NCI-H774 (cell line): ENCODE measurements at places on chromosomes 2 and 18.

DNA sequence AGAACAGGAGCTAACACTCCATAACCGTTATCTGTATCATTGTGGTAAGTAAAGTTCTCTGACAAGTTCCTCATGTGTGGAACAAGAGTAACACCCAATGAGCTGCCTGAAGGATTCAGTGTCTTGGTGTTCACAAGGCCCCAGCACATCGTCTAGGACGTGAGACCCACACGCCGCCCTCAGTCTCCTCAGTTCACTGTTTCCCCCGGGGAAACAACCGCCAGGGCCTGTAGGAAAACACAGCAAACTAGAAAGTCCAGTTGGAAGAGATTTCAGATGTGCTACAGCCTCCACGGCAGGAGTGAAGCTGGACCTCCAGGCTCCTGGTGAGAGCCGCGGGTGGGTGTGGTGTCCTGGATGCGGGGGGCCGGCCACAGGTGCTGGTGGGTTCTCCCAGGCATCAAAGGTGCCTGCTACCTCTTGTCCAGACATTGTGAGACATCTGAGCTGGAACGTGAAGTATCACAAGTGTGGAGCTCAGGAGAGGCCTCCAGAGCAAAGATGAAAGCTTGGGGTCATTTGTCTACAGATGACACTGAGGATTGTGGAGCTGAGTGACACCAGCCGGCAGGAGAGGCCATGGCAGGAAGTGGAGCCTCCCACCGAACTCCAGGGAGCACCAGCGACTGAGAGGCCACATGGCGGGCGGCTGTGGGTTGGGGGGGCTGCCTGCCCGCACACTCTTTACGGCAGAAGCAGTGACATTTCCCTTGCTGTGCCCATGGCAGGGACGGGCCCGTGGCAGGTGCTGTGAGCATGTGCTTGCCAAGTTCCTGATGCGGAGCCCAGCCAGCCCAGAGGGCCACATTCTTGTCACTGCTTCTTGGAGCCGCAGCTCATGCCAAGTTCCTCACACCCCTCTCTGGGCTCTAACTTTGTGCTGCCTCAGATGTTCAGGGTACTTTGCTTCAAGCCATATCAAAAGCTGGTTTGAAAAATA, 131.2 kb downstream of the TMEM18 start:
- no peak for DNase-seq

DNA sequence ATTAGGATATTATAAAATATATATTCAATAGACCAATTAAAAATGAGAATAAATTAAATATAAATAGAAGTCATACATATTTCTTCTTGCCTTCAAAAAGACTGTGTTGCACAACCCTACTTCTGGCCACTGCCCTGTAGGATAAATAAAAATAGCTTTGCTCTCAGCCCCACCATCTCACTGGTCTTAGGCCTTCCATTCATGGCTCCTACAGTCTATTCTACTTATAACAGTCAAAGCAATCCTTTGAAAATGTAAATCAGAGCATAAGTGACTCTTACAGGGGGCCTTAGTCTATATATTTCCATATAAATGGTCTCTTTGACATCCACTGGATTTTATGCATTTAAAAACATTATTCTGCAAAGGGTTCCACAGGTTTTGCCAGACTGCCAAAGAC, 72.9 kb downstream of the KLF7 start:
- DNase-seq: no peak

- DNase-seq: no peak
Observed at GRCh38 chr2:228549441-228550007, 368.0 kb upstream of the SPHKAP start.

- peak; percentile 47 for DNase-seq
Observed at GRCh38 chr2:23599667-23600066, 214.7 kb downstream of the KLHL29 start.

DNA sequence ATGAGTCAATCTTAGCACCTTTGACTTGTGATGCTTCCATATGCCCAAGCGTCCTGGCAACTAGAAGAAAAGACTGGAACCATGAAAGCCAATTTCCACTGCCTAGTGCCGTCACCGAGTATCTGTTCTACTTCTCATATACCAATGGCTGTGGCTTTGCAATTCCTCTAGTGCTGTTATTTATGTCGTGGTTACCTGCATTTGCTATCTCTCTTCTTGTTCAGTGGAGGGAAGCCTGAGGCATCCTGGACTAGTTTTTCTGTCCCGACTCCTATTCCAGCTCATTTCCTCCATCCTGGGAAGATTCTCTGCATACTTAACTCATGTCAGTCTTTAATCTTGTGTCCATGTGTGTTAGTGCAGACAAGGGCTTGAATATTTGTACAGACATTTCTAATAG, 117.9 kb downstream of the FEZ2 start:
- DNase-seq: no peak

- no peak for DNase-seq
Observed at GRCh38 chr2:132373391-132374135, 43.0 kb upstream of the GPR39 start.

GRCh38 chr18:46488471-46489213, 168.4 kb downstream of the LOXHD1 start:
- DNase-seq: no peak

- DNase-seq: no peak
Observed at GRCh38 chr18:79507076-79507545, 111.4 kb downstream of the NFATC1 start.

DNA sequence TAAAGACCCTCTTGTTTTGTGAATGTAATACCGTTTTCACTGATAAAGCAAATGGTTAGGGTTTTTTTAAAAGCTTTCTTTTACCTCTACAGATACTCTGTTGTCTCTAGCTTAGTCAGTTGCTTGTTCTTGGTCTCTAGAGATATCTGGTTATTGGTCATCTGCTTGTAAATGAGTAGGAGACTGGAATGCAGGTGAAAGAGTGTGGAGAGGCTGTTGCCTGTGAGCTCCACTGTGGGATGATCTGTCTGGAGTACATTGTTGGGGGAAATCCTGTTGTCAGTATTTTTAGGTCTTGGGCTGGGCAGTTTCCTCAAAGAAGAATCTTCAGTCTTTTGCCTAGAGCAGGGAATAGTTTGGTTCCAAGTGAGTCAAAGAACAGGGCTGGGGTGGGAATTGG, 67.7 kb downstream of the SMCHD1 start:
- DNase-seq: no peak

- no peak for DNase-seq
Observed at GRCh38 chr18:34858188-34858587, 148.1 kb downstream of the DTNA start.

DNA sequence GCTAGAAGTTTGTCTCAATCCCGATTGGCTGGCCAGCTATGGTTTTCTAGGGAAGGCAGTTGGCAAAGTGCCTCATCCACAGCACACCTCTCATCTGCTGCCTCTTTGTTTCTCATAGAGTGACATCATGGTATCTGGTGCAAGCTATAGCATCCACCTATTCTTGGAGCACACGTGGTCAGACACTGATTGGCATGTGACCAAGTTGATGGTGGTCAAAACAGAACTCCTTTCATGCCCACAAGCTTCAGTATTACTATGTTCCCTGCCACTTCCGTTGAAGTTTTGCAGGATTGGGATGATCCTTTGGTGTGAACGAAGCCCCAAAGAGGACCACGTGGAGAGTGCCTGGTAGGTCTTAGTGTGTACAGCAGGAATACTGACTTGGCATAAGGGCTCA, 28.8 kb downstream of the TTC32 start:
- DNase-seq: no peak

DNA sequence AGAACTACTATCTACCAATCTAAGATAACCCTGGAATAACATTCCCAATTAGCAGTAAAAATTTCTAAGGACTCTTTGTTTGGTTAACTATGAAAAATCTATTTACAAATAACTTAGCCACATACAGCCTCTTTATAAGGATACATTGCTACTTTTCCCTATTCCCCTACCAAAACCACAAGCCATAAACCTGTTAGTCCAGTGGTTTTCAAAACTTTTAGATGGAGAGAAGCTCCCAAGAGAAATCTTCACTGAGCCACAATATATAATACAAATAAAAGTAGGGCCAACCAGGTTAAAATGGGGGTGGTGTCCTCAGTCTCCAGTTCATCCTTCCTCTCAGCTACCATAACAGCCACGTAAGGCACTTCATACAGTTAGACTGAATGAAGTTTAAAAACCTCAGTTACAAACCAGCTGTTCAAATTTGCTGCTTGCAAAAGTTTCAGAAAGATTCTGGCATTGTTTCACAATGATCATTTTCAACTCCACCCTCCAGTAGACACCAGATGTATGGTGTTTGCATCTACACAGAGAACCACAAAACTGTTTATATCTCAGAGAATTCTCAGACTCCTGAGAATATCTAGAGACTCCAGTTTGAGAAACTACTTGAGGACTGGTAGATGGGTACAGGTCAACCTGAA, 26.0 kb downstream of the SOS1 start:
- DNase-seq: no peak

DNA sequence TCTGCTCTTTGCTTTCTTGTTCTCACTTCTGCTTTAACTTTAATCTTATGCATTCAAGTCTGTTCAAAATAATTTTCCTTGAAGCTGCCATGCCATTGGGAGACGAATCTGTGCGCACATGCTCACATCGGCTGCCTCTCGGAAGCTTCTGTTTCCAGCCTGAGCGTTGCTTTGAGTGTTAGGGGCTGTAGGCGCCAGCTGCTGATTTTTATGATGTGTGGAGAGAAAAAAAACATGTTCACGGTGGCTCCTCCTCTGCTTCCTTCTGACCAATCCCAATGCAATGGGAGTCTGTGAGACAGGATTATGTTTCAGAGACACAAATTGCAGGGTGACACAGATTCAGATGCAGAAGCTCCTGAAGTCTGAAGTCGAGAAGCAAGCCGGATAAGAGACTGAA, at the start of gene MC4R:
TSS of gene MC4R (minus strand) at position 180 of the 400 bp plus-strand sequence. CDS start 426 bp downstream, outside the sequence.
- peak; percentile 85 for DNase-seq
